Activated CD4-positive, alpha-beta T cell treated with anti-CD3 and anti-CD28 coated beads, Interleukin-2, Interleukin-6, amounts not matched to agents 100 ng/mL and 50 ng/mL, durations not matched to agents 16 hours and 8 hours (primary cell): ENCODE measurements at places on chromosomes 4 and X.
A peak's percentile ranks its signal among the peaks of the same experiment; 100 is the strongest.

- DNase-seq: no peak
Measured at GRCh38 chr4:113069212-113069892, 19.9 kb downstream of the ANK2 start.

DNA sequence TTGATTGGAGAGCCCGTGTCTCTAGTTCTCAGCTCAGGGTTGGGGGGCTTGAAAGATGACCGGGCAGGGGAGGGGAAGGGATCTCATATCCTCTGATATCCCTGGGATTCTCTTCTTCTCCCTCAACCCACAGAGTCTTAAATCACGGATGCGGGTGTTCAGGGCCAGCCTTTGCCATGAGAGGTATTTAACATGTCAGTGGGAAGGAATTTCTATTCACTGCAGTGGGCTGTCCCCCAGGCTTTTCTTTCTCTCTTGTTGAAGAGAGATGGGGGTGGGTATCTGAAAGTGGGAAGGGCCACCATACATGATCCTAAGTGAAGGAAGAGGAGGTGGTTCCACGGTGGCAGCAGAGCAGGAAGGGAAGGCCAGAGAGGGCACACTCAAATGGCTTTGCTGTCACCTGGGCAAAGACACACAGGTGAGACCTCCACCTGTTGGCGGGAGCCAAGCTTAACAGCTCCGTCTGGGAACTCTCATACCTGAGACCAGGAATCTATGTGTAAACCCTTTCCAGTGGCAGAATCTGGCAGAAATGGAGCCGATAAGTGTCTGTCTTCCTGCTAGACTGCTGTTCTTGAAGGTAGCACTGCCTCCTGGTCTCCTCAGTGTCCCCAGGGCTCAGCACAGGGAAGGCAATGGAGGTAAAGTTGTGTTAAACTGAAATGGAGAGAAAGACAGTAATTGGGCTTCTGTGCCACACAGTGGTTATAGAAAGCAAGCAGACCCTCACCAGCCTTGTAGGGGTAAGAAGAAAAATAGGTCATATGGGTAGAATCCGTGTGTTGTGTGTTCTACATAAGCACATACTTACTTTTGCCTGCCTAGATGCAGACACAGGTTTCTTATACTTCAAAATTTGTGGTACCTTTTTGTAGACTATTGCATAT lies 49.4 kb downstream of the RHOH start:
- no peak for DNase-seq

DNA sequence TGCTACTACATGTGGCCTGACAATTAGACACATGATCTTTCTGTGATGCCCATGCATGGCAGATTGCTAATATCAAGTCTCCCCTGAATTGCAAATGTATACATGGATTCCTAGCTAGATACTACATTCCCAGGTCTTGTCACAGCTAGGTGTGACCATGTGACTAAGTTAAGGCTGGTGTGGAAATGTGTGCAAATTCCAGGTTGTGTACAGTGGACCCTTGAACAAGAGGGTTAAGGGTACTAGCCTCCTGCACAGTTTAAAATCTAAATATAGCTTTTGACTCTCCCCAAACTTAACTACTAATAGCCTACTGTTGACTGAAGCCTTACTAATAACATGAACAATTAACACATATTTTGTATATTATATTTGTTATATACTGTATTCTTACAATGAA lies 48.4 kb downstream of the HSD17B13 start:
- DNase-seq: no peak

DNA sequence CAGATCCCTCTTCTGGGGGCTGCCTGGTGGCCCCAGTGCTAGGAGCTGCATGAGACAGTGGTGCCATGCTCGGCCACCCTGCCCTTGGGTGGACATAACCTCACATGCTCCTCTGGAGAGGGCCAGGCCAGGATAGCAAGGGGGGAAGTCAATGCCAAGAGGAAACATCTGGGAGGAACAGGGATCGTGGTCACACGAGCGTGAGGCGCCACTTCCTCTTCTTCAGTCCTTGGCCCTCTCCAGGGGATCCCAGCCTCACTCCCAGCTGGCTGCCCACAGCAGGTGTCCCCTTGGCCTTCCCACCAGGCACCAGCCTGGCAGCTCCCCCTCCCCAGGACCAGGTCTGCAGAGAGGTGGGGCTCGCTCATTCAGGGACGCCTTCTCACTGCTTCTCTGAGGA lies 28.6 kb downstream of the TBC1D14 start:
- DNase-seq: no peak

DNA sequence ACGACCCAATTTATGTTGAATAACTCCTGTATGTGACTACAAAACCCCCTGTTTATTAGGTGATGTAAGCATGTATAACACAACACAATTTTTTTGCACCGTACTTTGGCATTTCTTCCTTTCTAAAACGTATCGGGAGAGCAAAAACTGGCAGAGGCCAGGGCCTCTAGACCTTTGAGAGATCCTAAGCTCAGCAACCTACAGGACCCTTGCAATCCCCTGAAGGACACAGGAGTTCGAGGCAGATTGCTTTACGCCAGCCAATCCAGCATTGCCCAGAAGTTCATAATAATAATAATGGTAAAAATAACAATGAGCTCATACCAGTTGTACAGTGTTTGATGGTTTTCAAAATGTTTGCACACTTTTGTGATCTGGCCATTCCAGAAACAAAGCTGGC lies 7.7 kb downstream of the NKX3-2 start:
- no peak for DNase-seq

GRCh38 chrX:153974003-153974725 lies 1.6 kb downstream of the TMEM187 start:
- peak; percentile 33 for DNase-seq

- no peak for DNase-seq
Measured at GRCh38 chr4:170111085-170111484, 21.3 kb upstream of the AADAT start.

DNA sequence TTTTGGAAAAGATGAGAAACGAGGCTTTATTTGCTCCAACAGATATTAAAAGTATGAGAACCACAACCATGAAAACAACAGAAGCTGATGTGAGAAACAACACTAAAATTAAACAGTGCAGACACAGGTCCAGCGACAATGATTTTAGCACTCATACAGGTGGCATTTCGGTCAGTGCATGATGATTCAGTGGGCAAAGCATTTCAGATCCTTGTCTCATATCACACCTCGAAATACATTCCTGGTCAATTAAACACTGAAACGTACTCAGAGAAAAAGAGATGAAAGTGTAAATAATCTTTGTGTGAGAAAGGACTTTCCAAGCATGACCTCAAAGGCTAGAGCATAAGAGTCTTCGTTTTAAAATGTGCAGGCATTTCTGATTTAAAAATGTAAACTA lies 85.2 kb downstream of the ACOX3 start:
- no peak for DNase-seq

GRCh38 chr4:126223784-126224407 lies 909.1 kb downstream of the FAT4 start:
- DNase-seq: peak; percentile 1

DNA sequence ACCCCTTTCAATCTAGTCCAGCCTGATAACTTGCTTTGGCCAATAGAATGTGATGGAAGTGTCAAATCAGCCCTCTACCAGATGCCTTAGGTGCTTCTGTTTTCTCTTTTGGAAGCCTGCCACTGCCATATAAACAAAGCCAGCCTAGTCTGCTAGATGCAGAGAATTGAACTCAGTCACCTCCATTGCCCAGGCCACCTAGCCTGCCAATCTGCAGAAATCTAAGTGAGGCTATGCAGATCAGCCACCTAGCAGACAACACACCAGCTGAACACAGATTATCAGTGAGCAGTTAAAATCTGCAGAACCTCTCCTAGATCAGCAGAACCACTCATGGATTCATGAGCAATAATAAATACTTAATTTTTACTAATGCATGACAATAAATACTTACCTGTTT lies 1108.2 kb downstream of the PCDH18 start:
- no peak for DNase-seq

- DNase-seq: no peak
Measured at GRCh38 chrX:107522901-107523300, 73.4 kb downstream of the FRMPD3 start.

DNA sequence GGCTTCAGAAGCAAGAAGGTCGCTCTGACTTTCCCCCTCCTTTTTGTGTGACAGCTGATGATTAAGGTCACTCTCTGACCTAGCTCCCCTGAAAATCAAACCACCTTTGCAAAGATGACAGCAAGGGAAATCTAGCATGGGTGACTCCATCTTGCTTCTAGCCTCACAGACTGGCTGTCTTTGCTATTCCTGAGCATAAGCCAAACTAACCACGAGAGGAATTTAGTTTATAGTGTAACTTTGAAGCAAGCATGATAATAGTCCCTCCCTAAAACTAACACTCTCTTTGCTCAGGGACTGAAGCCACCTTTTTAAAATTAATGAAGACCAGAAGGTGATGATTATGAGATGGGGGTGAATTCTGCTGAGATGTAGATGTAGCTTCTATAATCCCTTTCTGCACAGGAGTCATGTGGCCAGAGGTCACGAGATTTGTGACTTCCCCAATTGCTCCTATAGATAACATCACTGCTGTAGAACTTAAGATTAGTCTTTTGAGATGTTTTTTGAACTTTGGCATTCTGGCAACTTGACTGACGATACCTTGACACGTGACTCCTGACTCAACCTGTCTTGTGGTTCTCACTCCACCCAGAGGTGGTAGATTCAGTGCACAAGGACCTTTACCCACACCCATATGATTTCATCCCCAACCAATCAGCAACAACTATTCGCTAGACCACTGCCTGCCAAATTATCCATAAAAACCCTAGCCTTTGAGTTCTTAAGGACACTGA lies 14.9 kb upstream of the PDE5A start:
- no peak for DNase-seq

DNA sequence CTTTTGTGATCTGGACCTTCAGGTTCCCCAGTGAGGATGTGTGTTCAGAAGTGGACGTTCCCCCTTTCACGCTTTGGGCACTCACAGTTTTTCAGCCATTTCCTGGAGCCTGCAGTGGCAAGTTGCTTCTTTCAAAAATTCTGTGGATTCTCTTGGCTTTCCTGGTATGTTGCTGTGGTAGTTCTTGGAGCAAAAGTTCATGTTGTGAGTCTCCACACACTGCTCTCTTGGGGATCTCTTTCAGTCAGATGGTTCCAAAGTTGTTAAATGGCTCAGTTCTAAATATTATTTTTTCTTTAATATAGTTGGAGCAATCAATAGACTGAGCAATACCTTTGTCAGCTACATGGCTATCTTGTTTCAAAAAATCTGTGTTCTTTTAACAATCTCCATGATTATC lies 28.5 kb upstream of the BANK1 start:
- DNase-seq: no peak

GRCh38 chr4:29243851-29244250 lies 1476.3 kb upstream of the PCDH7 start:
- DNase-seq: no peak

- peak; percentile 57 for DNase-seq
Measured at GRCh38 chr4:142402900-142403299, 443.2 kb downstream of the INPP4B start.

GRCh38 chr4:11259837-11260236 lies 168.9 kb downstream of the HS3ST1 start:
- no peak for DNase-seq

- peak; percentile 53 for DNase-seq
Measured at GRCh38 chr4:7650606-7651385, 216.1 kb upstream of the PSAPL1 start.

- DNase-seq: no peak
Measured at GRCh38 chr4:96406742-96407141, 566.8 kb downstream of the PDHA2 start.

DNA sequence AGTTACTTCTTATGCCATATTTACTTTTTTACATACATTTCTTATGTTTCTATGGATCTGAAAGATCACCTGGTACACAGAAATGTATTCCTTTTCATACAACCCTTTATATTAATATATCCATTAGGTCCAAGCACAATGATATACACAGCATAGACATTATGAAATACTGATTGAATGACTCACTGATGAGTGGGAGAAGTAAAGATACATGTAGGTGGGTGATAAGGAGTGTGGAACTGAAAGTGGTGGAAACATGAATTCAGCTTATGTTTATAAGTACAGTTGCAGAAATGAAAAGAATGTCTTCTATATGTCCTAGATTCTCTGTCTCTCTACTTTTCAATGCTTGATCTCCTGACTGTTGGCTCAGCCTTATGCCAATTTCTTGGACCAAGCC lies 87.9 kb downstream of the YIPF7 start:
- DNase-seq: no peak

DNA sequence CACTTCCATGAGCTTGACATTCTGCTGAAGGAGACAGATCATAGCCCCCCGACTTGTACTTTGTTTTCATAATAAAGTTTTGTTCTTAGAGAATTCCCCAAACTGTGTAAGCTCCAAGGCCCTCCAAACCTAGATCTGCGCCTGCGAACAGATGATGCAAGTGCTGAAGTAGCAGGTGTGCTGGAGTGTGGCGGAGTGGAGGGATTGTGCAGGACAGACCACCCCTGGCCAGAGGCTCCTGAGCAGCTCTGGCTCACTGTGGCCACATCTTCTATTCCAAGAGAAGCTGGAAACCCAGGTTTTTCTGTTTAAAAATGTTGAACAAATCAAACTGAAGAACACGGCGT lies 46.4 kb downstream of the TBC1D14 start:
- no peak for DNase-seq

DNA sequence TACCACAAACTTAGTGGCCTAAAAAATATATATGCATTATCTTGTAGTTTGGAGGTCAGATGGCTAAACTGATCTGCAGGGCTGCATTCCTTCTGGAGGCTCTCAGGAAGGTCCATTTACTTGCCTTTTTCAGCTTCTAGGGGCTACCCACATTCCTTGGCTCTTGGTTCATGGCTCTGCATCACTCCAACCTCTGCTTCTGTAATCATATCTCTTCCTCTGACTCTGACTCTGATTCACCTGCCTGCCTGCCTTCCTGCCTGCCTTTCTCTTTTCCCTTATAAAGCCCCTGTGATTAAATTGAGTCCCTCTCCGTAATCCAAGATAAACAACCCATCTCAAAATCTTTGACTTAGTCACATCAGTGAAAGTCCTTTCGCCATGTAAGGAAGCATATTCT lies 25.0 kb upstream of the FRMPD4 start:
- DNase-seq: no peak
